HL-60 (cell line): ENCODE measurements at places on chromosomes 7 and 10.
A peak's percentile ranks its signal among the peaks of the same experiment; 100 is the strongest.

- no peak for DNase-seq
Observed at GRCh38 chr7:87628780-87629569, 777 bp downstream of the RUNDC3B start.

DNA sequence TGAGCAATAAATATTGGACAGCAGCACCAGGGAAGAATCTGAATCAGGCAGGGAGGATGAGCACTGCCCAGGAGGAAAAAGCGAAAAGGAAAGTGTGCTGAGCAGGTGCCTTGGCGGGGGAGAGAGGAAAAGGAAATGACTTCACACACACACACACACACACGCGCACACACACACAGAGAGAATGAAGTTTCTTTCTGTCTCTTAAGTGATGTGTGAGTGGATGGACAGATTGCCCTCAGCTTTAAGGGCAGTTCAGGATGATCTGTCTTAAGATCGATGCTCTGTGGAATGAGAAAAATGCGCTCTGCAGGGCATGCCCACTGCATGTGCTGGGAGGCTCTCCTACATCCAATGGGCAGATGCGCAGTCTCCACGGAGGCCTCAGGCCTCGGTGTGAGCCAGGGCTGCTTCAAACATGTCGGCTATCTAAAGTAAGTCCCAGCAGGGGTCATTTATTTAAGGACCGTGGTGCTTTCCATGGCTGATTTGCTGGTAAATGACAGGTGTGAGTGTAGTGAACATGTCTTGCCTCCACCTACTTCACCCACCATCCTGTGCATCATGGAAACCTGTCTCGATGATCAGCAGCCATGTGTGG, 2.5 kb upstream of the ACBD5 start:
- peak; percentile 70 for DNase-seq

DNA sequence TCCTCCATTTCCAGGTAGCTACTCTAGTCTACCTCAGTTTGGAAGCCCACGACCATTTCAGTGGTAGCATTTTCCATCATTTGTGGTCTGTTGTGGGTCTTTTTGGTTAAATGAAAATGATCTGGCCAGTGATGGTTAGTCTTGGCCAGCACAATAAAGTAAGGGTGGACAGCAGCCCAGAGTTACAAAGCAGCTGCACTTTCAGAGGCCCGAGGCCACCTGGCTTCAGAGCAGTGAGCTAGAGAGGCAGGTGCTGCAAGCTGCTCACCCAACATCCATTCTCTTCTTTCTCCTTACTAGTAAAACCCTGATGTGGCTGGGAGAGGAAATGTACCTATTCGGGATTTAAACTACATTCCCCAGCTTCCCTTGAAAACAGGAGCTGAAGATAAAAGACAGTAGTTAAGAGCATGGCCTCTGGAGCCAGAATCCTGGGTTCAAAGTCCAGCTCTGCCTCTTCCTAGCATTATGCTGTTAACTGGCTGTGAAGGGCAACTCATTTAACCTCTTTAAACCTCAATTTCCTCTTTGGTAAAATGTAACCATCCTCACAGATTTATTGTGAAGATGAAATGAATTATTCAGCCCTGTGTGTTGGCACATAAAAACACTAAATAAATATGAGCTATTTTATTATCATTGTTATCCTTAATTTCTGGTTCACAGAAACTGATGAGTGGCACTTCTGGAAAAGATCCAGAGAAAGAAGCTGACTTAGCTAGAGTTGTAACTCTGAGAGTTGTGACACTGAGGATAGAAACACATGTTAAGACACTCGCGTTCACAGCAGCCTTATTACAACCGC, 517.4 kb downstream of the PARD3 start:
- no peak for DNase-seq

DNA sequence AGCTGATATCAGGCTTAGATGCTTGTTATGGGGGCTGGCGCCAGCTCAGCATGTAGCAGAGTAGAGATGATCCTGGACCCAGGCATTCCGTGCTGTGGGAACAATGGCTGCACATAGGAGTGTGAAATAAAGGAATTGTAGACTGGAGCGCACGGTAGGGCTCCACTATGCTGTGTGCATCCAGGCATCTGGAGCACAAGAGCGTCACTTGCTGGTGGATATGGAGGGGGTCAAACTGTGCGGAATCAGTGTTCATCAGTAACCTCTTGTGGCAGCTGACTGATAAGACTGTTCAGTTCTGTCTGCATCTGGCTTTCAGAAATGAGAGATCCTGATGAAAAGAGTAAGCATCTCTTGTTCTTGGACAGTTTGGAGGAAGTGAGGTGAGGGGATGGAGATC, 55.8 kb downstream of the ZNF503 start:
- no peak for DNase-seq

- no peak for DNase-seq
Observed at GRCh38 chr10:36638462-36639155, 486.8 kb upstream of the ANKRD30A start.
